ENCODE measurements at places on chromosomes 7 and 10. TPM values are rescaled to one million over a fixed set of nuclear protein-coding genes. Genes with fewer than 3 reads are reported as not detected.

DNA sequence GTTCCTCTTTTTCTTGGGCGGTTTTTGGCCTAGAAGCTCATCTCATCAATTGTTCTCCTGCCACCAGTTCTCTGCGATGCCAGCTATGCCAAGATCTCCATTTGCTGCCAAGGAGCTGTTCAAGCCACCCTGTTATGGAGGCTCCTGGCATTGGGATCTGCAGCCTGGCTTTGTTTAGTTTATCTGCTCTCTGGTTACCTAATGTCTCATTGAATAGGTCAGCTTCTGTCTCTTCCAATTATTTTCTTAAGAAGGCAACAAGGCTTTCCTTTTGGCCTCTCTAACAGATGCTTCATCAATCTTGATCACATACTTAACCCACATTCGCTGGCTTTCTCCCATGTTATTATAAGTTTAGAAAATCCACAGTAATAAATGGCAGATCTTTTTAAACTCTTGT is 20.6 kb upstream of the SDK1 start:
- no peak for DNase-seq

Gene CNTNAP2
- total RNA-seq = 1.4 TPM

DNA sequence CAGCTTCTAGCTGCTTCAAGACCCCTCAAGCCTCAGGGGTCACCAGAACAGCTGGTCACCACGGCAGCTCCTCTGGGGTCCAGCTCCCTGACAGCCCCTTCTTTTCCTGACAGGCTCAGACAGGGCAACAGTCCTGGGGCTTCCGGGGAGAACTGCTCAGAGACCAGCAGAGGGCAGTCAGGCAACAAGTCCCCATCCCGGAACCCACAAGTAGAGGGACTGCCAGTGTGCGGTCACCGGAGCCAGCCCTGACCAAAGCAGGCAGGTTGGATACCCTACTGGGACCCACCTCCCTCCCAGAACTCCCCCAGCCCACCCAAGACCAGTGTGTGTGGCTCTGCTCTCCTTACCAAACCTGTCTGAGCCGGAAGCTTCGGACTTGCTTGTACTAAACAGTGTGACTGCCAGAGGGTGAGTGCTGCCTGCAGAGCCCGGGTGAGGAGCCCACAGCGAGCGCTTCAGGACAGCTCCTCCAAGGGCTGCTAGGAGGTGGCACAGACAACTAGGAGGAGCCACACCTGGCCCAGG is 40.3 kb downstream of the YKT6 start:
- peak; percentile 84 for DNase-seq

DNA sequence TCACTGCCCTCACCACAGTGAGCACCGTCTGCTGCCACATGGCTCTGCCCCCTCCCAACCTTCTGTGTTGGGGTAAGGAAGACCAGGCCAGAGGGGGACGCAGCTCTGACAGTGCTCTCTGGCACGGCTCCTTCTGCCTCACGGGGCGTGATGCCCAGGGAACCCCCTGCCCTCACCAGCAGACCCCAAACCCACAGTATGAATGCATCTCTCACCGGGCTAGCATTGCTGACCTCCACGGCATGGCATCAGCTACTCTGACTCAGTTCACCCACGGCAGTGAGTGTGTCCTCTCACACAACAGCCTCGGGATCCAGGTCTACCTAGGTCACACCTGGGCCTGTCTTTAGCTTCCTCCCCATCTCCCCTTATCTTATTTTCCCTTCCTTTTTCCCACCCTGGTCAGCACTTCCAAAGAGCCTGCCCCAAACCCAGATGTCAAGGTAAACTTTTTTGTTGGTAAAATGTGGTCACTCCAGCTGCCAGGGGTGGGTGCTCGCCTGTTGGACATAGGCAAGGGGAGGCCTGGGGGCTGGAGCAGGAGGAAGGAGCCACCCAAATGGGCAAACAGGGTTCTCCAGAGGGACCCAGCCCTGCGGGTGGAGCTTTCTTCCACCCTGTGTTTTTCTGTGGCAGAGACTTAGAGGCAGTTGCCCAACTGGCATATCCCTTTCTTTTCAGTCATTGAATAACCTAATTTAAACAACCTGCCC is 4.4 kb downstream of the CALML3 start:
- DNase-seq = peak; percentile 34

DNA sequence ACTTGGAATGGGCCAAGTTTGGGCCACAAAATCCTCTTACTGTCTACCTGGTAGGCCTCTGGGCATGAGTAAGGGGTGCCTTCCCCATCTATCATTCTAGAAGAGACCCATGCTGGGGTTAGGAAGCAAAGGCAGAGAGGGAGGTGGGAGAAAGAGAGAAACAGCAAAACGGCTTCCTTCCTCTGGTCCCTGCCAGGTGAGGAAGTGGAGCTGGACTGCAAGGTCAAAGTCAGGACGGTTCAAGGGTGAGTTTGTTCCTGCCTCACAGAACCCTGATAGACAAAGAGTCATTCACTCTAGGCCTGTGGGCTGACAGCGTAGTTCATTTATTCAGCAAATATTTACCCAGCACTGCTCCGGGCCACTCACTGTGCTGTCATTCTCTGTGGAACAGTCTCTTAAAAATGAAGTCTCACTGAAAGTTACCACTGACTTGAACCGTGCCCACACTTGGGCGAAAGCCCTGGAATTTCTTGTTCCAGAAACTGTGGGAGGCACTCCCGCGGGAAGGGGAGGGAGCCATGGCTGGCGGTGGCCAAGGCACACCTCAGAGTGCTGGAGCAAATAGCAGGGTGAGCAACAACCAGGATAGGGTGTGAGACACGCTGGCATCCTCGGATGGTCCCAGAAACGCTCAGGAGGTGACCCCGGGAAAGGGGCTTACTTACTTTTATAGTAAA is 26.2 kb upstream of the ECHDC3 start:
- DNase-seq = no peak
